ENCODE measurements at places on chromosomes 7 and 10.

GRCh38 chr7:88105231-88105630 is 114.6 kb downstream of the SRI start:
- no peak for DNase-seq

DNA sequence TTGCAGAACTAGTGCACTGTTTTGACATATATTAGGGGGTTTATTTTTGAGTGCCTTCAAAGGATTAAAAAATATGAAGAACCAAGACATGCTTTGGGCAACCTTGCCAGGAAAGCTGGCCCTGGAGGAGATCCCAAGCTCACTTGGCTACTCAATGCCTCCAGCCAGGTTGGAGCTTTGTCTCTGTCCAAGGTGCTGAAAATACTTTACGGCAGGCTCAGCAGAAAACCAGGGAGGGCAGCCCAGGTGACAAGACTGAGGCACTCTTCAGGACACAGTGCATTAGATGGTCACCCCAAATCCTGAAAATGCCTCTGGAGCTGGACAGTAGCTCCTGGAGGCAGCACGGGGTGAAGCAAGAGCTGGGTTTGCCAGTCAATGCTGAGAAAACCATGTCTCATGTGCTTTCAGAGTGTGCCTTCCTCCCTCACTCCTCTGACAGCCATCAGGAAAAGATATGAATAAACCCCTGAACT is 5.8 kb upstream of the KCNH2 start:
- peak; percentile 49 for DNase-seq

DNA sequence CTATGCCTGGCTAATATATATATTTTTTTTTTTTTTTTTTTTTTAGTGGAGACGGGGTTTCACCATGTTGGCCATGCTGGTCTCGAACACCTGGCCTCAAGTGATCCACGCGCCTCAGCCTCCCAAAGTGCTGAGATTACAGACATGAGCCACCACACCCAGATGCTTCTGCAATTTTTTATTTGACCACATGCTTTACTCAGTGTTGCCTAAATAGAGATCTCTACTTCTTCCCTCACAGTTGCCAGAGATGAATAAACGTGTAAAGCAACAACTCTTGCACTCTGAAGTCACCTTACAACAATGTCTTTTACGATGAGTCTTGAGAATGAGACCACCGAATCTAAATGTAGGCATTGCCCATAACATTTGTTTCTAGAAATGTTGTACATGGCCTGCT is 107.9 kb upstream of the FRMD4A start:
- DNase-seq, result no peak

GRCh38 chr7:45921381-45921698 is 268 bp upstream of the IGFBP3 start:
- peak; percentile 77 for DNase-seq

- DNase-seq, result no peak
Observed at GRCh38 chr7:132183781-132184380, 392.4 kb downstream of the PLXNA4 start.

GRCh38 chr7:139523199-139523941 is at the start of gene CLEC2L:
TSS of gene CLEC2L (plus strand) at chr7:139523685. CDS start at chr7:139523928, 243 bp downstream.
- peak; percentile 58 for DNase-seq

All from DMS53 (cell line).